ENCODE measurements at places on chromosomes 7 and 10. TPM values are rescaled to one million over a fixed set of nuclear protein-coding genes. Genes with fewer than 3 reads are reported as not detected.
A peak's percentile ranks its signal among the peaks of the same experiment; 100 is the strongest.

- no peak for DNase-seq
Observed at GRCh38 chr10:78774999-78775711, 293.6 kb upstream of the ZMIZ1 start.

DNA sequence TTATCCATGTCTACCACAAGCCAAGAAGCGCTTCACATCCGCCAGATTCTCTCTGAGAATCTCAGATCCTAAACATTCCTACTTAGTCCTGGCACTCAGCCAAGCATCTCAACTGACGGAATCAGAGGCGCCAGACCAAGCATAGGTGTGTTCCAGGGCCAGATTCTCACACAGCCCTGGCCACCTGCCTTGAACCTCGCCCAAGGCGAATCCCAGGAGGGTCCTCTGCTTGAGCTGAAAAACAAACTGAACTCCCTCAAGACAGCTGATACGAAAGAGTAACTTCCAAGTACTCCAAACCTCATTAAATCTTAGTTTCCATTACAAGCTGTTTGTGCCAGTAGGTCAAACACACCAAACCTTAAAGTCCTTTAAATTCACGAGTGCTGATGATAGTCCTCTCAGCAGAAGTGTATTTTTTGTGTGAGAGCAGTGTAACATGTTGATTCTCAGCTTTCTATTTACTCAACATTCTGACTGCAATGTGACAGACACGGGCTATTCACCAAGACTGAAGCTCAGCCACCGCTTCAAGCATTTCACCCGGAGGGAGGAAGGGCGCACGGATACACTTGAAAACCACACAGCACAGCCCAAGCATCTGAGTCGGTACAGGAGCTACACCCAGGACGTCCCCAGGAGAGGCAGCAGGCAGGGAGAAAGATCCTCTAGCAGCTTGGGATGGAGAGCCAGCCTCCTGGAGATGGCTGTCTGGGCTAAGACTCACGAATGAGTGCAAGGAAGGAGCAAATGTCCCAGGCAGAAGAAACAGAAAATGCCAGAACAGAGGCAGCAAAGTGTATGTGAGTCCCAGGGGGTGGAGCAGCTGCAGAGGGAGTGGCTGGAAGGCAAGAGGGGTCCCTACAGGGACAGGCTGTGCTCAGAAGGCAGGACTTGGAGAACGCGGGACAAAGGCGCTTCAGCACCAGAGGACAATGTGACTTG lies 6.0 kb downstream of the PARD3 start:
- no peak for DNase-seq

DNA sequence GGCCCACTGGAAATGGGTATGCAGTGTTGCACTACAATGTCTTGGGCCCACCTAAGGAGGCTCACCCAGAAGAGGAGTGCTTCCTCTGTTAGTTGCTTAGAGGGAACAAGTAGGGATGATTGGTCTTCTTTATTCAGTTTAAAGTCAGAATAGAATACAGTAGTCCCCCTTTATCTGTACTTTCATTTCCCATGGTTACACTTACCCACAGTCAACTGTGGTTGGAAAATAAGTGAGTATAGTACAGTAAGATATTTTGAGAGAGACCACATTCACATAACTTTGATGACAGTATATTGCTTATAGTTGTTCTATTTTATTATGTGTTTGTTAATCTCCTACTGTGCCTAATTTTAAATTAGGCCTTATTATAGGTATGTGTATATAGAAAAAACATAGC lies 151.4 kb downstream of the COL28A1 start:
- no peak for DNase-seq

DNA sequence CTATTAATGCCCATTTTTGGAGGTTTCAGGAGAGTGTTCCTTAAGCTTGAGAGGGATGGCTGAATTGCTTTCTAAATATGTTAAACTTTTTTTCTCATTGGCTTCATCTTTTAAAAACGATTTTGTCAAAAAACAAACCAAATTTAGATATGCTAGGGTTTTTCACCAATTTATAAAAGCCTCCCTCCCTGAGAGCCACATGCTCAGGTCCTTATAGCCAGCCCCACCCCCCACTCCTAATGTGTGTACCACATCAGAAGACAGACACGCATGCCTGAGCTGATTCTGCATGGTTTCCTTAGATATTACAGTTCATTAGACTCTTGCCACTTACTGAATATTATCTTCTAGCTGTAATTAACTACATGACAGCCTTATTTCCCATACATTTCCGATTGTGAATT lies 2.0 kb downstream of the CUL1 start:
- peak; percentile 78 for DNase-seq

DNA sequence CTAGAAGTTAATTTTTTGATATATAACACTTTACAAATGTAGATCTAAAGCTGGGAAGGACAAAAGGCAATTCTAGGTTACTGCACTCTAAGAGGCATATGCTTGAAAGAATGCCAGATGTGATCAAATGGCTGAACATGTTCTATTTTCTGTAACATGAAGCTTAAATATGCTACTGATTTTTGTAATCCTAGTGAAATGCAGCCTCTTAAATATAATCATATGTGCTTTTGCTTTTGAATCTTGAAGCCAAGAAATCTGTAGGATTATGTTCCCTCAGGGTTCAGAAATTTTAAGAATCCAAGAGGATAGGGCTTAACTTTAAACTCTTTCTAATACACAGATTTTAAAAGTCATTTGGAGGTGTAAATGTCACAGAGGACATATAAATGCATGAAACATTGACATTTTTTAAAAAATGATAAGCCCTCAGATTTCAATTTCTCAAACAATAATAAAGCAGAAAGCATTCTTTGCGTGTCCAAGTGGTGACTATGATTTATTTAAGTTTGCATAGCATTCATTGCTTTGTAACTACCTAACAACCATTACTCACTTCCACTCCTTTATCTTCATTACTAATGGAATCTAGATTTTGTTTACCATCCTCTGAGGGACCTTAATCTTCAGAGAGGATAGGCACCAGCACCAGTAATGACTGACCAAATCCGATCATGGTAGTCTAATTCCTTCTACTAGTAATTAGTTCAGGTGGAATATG lies 170.4 kb downstream of the MAGI2 start:
- DNase-seq: no peak

LLCFC1 gene
- not detected for total RNA-seq

GRCh38 chr10:99170116-99170675 lies 65.5 kb downstream of the HPSE2 start:
- DNase-seq: no peak

GPR146 gene
- 4.7 TPM for total RNA-seq

GRCh38 chr10:77744245-77744644 lies 106.6 kb upstream of the KCNMA1 start:
- no peak for DNase-seq

DNA sequence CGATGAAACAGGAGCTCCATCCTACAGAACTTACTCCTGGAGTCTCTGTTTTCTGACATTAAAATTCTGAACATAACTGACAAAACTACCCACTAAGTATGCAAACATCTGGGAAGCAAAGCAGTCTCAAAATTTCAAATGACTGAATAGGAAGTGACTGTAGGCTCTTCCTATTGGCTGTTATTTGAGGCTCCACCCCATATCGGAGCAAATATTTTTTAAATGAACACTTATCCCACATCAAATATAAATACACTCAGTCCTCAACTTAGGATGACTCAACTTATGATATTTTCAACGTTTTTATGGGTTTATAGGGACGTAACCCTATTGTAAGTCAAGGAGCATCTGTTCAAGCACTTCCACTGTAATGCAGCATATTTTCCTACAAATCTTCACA lies 8.8 kb downstream of the HSPA12A start:
- no peak for DNase-seq

GRCh38 chr7:133691727-133692610 lies 435.2 kb upstream of the LRGUK start:
- DNase-seq: no peak

- no peak for DNase-seq
Observed at GRCh38 chr7:22402250-22402649, 45.3 kb upstream of the RAPGEF5 start.

DNA sequence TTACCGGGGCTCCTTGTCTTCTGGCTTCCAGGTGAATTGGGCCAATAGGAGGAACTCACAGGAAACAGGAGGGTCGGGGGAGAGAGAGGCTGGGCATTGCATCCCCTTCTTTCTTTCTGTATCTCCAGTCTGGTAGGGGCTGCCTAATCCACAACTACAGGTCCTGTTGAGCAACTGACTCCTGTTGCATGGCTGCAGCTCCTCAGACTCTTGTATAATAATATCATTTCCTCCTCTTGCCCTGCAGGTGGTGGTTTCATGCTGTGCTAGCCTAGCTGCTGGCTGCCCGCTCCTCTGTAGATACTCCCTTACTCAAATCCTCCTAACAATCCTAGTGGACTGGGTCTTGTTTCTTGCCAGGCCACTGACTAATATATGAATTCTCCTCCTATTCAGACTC lies 276.5 kb upstream of the SMIM30 start:
- no peak for DNase-seq

TMEM213 gene
- total RNA-seq: not detected

DNA sequence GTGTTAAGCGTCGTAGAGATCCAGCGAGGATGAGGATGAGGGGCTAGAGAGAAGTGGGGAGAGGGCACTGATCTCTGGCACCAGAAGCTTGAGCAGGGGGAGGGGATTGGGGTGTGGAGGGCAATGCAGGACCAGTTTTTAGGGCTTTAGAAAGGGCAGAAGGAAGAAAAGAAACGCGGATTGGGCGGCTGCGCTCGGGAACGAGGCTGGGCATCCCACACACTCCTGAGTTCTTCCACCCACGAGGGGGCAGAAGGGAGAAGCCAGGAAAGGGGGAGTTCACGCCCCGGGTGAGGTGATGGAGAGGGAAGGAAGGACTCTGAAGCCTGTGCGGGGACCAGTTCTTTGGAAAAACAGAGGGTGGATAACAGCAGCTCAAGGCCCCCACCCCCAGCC lies 6.1 kb upstream of the VGF start:
- no peak for DNase-seq

DNA sequence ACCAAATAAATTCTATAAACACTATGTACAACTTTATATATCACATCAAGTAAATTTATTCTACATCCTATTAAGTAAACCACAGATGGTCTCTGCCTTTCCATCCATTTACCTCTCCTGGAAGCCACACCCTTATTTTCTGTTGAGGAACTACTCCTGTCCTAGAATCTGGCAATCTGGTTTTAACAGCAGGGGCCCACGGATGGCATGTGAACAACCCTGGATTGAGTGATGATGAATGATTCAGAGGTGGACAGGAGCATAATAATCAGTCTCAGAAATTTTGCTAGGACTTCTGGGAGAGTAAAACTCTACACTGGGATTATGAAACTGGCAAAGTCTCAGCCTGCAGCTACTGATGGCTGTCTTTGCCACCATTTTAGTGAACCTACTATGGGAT lies 54.1 kb downstream of the CDK6 start:
- DNase-seq: no peak

DNA sequence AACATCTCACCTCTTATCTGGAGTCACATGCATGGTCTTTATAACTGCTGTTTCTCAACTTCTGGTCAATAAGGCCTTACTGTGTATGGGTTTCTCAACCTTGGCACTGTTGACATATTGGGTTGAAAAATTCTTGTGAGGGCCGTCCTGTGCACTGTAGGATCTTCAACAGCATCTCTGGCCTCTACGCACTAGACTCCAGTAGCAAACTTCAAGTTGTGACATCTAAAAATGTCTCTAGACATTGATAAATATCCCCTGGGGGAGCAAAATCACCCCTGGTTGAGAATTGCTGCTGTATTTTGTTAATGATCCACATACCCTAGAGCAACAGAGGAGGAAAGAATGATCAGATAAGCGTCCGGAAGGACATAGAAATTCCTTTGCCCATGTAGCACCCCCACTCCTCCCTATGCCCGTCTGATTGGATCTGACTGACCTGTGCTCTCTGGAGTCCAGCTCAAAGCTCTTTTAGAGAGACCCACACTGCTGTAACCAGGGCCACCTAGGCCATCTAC lies 423.5 kb upstream of the ZMIZ1 start:
- no peak for DNase-seq

DNA sequence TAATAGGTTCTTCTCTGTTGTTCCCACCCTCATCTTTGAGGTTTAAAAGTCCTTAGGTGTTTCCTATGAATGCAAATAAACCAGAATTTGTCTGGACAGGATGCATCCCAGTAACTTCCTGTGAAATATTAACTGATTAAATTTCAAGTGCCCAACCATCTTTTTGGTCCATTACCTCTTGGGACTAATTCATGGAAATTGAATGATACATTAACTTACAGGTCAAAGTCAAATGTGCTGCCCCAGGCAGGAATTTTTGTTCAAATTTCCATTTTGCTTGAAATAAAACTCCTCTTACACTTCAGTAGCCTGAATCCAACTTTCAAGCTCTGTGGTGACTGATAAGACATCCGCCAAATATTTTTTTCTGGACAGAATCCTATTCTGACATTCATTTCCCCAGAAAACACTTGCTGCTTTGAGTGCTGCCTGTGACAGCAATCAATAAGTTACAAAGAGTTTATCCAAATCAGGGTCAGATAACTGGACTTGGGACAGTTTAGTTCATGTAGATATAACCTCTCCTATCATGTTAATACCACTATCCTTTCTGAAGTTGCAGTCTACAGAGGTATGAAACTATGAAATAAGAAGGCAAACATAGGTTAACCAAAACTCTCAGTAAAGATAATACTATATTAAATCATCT lies 383.5 kb downstream of the POM121L12 start:
- no peak for DNase-seq

- no peak for DNase-seq
Observed at GRCh38 chr10:71374481-71375233, 22.1 kb upstream of the CDH23 start.

AASS gene
- total RNA-seq: 2.1 TPM

DNA sequence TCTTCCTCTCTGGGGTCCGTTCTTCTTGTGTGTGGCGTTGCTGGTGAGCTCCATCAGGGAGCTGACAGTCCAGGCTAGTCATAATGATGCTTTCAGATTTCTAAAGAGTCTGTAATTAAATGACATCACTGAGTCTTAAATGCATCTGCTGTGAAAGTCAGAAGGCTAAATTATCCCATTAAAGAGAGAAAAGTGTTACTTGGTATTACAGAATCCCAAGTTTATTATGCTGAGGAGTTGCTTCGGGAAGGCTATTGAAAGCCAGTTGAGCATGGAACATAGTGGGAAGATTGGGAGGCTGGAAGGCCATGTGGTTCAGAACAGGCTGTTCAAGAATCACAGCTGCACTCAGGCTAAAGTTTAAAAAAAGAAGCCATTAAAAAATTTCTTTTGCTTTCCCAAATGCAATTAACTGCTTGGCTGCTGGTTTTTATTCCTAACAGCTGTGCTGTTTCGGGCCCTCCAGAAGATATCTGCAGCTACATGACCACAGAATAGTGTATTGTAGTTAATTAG lies 342.6 kb upstream of the LRGUK start:
- no peak for DNase-seq

- no peak for DNase-seq
Observed at GRCh38 chr10:99057936-99058690, 177.5 kb downstream of the HPSE2 start.

CC2D2B gene
- not detected for total RNA-seq

DNA sequence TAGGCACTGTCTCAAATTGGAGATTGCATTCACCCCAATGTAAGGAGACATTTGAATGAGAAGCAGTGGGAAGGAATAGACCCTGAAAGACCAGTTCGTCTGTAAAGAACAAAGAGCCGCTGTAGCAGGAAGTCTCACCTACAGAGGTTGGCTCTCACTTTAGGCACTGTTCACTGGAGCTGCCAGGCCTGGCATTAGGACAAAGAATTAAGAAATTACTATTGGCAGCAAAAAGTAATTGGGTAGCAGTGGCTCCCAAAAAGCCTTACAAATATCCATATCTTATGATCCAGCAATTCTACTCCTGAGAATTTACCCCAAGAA lies 10.5 kb upstream of the TEX36 start:
- no peak for DNase-seq

LMOD2 gene
- not detected for total RNA-seq

- no peak for DNase-seq
Observed at GRCh38 chr10:123093489-123093888, 42.3 kb upstream of the HMX3 start.

- DNase-seq: no peak
Observed at GRCh38 chr7:30142710-30143109, 7.9 kb downstream of the MTURN start.

TAS2R3 gene
- total RNA-seq: 0.69 TPM
